Cardiac muscle cell (in vitro differentiated cells and primary cell): ENCODE measurements at places on chromosomes 6 and 20.

GRCh38 chr6:132961610-132962009, 147.2 kb downstream of the RPS12 start:
- no peak for DNase-seq

GRCh38 chr6:4466769-4467480, 309.3 kb upstream of the CDYL start:
- DNase-seq: no peak

DNA sequence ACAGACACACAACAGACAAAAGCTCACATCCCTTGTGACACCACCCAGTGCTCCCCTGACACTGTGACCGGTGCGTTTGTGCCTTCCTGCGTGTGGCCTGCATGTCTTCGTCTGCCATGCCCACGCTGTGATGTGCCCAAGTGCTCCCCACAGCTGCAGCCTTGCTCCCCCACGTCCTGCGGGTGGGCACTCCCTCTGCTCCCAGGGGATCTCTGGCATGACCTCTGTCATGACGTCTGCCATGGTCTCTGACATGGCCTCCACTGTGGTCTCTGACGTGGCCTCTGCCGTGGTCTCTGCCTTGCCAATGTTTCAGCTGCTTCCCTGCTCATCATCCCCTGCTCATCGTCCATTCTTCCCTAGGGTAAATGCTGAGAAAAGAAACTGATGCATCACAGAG, 200.9 kb downstream of the DLL1 start:
- DNase-seq: peak; percentile 20

- DNase-seq: no peak
Measured at GRCh38 chr20:9474835-9475415, 39.5 kb upstream of the LAMP5 start.

- peak; percentile 69 for DNase-seq
Measured at GRCh38 chr6:131924881-131925474, 26.2 kb downstream of the CCN2 start.

GRCh38 chr6:88378639-88379038, 212.5 kb upstream of the CNR1 start:
- no peak for DNase-seq

- no peak for DNase-seq
Measured at GRCh38 chr6:154161689-154162088, 122.6 kb downstream of the OPRM1 start.

DNA sequence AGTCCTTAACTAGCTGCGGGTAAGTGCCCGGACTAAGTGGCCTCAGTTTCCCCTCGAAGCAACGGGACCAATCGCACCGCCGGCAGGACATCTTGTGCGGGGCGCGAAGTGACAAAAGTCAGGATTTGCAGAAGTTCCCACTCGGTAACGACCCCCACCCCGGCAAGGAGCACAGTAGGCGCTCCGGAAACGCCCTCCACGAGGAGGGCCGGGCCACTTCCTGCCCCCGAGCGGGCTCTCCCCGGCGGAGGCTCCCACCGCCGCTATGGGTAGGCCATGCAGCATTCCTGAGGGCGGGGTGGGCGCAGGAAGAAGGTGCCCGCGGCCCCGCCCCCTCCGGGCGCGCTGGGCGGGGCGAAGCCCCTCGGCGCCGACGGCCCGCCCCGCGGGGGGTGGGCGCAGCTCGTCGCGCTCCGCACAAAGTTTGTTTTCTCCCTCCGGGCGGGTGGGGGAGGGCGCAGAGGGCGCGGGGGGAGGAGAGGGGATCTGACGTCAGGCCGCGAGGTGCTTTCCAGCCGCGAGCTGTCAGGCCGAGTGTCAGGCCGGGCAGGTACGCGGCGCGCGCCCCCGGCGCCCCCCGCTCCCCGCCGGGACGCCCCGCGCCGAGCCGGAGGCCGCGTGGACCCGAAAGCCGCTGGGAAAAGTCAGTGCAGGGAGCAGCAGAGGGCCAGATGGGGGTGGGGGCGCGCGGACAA, at the start of gene TGIF2:
Gene TGIF2 (plus strand): TSS at position 495 of the 695 bp plus-strand sequence. CDS start 5,178 bp downstream, outside the sequence.
- peak; percentile 93 for DNase-seq

DNA sequence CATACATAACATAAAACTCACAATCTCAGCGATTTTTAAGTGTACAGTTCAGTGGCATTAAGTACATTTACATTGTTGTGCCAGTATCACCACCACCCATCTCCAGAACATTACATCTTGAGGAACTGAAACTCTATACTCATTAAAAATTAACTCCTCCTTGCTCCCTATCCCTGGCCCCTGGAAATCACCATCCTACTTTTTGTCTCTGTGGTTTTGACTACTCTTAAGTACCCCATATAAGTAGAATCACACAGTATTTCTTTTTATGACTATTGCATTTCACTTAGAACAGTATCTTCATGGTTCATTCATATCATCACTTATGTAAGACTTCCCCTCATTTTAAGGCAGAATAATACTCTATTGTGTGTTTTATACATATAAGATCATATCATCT, 1108.1 kb downstream of the GRIK2 start:
- DNase-seq: no peak

DNA sequence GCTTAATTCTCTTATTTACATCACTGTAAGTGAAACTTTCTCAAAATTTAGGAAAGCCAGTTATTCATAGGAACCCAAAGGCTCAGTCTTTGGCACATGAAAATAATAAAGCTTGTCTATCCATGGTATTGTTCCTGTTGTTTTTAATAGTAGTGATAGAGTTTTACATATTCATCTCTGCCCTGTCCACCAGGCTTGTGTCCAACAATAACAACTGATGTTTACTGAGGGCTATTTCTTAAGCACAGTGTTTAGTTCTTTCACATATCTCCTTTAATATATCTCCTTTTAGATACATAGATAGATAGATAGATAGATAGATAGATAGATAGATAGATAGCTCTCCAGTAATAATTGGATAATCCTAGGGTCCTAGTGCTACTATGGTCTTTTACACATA, 34.2 kb downstream of the FOXQ1 start:
- DNase-seq: no peak

- no peak for DNase-seq
Measured at GRCh38 chr6:84718038-84718955, 46.1 kb downstream of the TBX18 start.

GRCh38 chr6:16332175-16332542, 93.8 kb downstream of the GMPR start:
- peak; percentile 86 for DNase-seq

- no peak for DNase-seq
Measured at GRCh38 chr20:47676912-47677634, 108.2 kb downstream of the SULF2 start.

DNA sequence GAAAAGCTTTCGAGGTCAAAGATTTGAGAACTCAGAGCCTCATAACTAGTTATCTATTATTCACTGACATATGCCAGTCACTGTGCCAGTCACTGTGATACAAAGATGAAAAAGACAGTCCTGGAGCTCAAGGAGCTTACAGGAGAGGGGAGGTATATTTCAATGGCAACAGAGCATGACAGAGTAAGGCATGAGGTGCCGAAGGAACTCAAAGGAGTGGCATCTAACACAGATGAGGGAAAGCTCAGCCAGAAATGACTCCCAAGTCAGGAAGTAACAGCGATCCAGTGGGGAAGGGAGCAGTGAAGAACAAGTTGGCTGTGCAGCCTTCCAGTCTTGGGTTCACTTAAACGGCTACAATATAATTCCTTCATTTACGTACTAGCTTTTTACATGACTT, 46.6 kb downstream of the DTNBP1 start:
- no peak for DNase-seq

- DNase-seq: peak; percentile 64
Measured at GRCh38 chr6:139763468-139764210, 389.2 kb upstream of the CITED2 start.

DNA sequence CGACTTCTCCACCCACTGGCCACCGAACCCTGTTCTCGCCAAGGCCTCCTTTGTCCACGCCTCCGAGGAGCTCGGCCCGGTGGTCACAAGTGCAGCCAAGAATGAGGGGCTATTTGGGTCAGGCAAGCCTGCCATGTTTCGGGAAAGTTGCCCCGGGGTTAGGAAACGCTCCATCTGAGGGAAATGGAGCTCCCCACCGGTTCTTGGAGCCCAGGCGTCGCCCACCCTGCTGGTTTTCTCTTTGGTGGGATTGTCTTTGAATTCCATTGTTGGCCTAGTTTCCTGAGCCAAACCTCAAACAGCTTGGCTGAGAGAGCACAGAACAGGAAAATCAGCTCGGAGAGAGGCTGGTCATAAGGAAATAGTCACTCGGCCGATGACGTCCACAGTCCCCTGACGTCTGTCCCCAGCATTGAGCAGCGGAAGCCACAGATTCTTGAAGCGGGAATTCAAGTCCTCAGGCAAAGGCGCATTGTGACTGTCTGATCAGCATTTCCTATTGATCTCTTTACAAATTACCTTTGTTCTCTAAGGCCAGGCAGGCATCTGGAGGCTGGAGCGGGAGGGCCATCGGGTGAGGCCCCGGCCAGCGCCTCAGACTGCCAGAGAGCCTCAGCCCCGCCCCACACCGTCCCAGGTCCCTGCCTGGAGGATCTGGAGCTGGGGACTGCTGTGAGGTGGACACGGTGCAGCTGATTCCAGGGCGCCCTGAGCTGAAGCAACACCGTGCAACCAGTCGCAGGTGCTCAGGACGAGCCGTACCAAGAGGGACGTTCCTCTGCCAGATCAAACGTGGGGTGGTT, 138.6 kb downstream of the DLL1 start:
- DNase-seq: no peak

DNA sequence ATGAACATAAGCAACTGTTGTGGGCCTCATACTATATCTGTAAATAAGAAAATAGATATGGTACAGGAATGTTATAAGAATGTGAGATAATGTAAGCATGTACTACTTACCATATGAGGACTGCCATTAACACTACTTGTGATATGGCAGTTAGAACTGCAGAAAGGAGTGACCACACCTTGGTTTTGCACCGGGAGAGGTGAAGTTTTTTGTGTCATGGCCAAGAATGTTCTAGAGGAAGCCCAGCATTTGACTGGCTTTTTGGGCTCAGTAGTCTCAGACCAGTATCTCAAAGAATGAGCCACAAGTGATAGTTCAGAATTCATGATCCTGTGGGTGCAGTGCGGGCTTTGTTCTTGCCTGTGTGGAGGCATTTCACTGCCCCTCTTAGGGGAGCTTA, 123.5 kb downstream of the CLIC5 start:
- no peak for DNase-seq

DNA sequence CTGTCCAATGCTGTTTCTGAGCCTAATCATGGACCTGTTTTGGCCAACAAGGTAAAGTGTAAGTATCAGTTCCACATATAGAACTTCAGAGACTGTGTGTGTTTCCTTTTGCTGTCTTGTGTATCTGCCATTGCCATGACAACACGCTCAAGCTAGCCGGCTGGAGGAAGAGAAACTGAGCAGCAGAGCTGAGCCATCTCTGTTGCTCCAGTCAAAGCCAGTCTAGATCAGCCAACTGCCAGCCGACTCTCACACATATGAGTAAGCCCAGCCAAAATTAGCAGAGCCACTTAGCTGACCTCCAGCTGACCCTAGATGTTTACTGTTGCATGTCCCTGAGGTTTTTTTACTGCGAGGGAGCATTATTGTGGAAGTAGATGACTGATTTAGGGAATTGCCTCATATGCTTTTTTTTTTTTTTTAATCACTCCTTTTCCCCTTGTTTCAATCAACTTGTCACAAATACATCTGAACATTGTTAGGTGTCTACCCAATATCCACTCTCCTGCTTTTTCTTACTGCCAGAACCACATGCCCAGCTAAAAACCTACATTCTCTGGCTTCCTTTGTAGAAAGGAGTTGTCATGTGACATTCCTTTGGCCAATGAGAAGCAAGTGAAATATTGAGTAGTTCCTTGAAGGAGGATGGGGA, 304.3 kb upstream of the SUPT3H start:
- DNase-seq: peak; percentile 23

DNA sequence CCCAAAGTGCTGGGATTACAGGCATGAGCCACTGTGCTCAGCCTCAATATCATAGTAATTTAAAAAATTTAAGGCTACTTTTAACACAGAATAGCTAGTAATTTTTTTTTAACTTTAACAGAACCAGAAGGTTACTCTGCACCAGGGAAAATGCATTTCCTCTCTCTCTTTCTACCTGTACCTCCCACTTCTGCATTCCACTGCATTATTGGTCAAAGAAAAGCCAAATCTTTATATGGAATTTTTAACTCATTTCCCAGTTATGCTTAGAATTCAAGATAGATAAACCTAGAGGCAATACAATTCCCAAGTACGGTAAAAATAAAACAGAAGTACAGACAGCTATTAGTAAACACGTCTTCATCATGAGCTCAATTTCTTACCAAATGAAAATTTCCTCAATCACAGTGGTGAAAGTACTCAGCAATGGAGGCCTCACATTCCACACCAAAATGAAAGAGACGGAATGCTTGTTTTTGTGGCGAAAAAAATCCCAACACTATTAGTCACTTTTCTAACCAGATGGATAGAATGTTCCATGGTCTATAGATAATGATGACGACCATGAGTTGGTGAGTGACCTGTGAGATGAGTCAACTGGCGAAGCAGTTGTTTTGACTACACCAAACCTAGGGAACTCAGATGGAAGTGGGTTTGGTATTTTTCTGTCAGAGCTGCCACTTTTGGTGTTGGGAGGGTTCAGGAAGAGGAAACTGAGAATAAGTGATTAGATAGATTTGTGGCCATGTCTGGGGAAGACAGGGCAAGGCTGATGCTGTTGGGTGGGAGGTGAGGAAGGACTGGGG, 104.7 kb upstream of the SGK1 start:
- DNase-seq: no peak

GRCh38 chr6:195861-196360, 96.4 kb upstream of the DUSP22 start:
- DNase-seq: peak; percentile 69

- no peak for DNase-seq
Measured at GRCh38 chr6:116059713-116060571, 749 bp downstream of the FRK start.

DNA sequence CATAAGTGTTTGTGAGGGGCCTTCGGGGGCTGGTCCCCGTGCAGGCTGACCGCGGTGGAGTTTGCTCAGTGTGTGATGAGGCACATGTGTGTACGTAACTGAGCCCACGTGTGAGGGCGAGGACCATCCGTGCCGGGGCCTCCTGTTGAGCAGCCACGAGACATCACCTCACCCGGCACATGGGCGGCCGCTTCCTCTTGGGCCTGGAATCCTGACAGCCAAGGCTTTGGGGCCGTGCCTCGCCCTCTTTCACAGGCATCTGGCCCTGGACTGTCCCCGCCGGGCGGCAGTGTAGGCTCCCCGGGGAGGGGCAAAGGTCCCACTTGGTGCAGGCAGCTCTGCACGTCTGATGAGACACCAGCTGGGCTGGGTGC, 202.3 kb downstream of the DLL1 start:
- no peak for DNase-seq

- DNase-seq: no peak
Measured at GRCh38 chr6:157514659-157515496, 133.9 kb downstream of the ZDHHC14 start.
